Astrocyte (in vitro differentiated cells and primary cell): ENCODE measurements at places on chromosomes 16 and 17. TPM values are rescaled to one million over a fixed set of nuclear protein-coding genes. Genes with fewer than 3 reads are reported as not detected.

KRT28 gene
- total RNA-seq = not detected in 2 replicates

- no peak overlapping the region for H3K27ac ChIP-seq
- DNase-seq = no peak
- peaks cover 9% of the 10 kb centered on the region for H3K27me3 ChIP-seq
- H3K36me3 ChIP-seq = no peaks in the 10 kb centered on the region
Measured at GRCh38 chr16:50480206-50480605, 68.0 kb upstream of the NKD1 start.

GRCh38 chr17:14101976-14102375, 32.7 kb downstream of the COX10 start:
- H3K27me3 ChIP-seq = no peaks in the 10 kb centered on the region
- H3K27ac ChIP-seq = no peak overlapping the region
- no peak for DNase-seq
- no peaks in the 10 kb centered on the region for H3K4me1 ChIP-seq

GRCh38 chr17:55272711-55273578, 8.2 kb downstream of the HLF start:
- H3K27me3 ChIP-seq = peaks cover 2% of the 10 kb centered on the region
- no peak overlapping the region for H3K4me3 ChIP-seq
- H3K36me3 ChIP-seq = no peaks in the 10 kb centered on the region
- no peak overlapping the region for H3K27ac ChIP-seq
- peaks cover 5% of the 10 kb centered on the region for H3K4me1 ChIP-seq

LCAT gene
- 33.7 and 37.9 TPM in 2 replicates for total RNA-seq

GRCh38 chr17:74133740-74134139, 69.7 kb upstream of the RPL38 start:
- H3K4me3 ChIP-seq = no peak overlapping the region
- no peaks in the 10 kb centered on the region for H3K36me3 ChIP-seq
- H3K27ac ChIP-seq = no peak overlapping the region
- H3K4me1 ChIP-seq = no peaks in the 10 kb centered on the region
- DNase-seq = no peak

SLC5A10 gene
- 0.14 TPM in 1 of 2 replicates, not detected in the other for total RNA-seq

- no peak for DNase-seq
- no peaks in the 10 kb centered on the region for H3K36me3 ChIP-seq
- no peak overlapping the region for H3K4me3 ChIP-seq
Measured at GRCh38 chr16:29708917-29709600, 30.1 kb downstream of the QPRT start.

DNA sequence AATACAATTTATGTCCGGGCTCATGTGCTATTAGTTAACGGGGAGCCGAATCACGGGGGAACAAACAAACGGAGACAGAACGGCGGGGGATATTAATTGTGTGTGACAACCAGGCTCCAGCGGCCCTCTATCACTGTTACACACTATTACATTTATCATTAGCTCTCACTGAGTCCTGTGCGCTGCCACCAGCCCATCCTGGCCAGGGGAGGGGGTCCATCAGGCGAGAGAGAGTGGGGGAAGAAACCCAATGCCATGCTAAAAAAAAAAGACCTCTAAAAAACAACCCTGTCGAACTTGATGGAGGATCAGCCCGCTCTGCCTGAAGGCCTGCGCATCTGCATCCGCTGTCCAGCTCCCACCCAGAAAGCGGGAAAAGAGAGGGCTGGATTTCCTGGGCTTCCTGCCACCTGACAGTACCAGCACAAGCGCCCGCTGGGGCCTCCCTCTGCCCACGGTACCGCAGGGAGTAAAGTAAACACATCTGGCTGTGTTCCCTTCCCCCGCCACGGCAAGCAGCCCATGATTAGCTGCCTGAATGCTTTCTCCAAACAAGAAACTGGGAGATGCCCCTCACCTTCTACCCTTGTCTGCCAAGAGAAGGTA, 41.7 kb downstream of the PIPOX start:
- peaks cover 7% of the 10 kb centered on the region for H3K4me1 ChIP-seq
- no peak overlapping the region for H3K27ac ChIP-seq

MPV17L gene
- total RNA-seq = 0.65 and 0.73 TPM in 2 replicates

GRCh38 chr17:19421926-19422325, 10.9 kb downstream of the RNF112 start:
- peaks cover 10% of the 10 kb centered on the region for H3K4me1 ChIP-seq
- H3K27ac ChIP-seq = no peak overlapping the region
- no peaks in the 10 kb centered on the region for H3K36me3 ChIP-seq
- H3K4me3 ChIP-seq = no peak overlapping the region

DNA sequence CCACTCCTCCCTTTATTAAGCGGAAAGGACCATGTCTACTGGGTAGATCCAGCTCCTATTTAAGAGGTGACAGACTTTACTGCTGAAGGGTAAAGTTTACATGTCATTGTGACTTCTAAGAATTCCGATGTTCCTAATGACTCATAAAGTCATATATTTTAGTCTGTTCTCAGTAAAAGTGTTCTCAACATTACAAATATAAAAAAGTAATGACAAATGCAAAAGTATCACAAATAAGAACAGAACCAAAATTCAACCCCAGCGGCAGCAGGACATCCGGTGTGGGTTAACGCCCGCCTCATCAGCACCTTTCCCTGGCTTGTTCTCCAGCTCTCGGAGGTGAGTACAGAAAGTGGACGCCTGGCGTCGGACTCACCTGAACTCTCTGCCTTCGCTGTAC, 6.8 kb downstream of the AXIN1 start:
- peaks cover 9% of the 10 kb centered on the region for H3K4me1 ChIP-seq
- H3K27me3 ChIP-seq = no peaks in the 10 kb centered on the region
- no peak overlapping the region for H3K27ac ChIP-seq
- no peak for DNase-seq
- H3K4me3 ChIP-seq = no peak overlapping the region

- DNase-seq = no peak
- peaks cover 15% of the 10 kb centered on the region for H3K27me3 ChIP-seq
Measured at GRCh38 chr17:34624767-34625383, 45.5 kb downstream of the TMEM132E start.

GRCh38 chr16:22016927-22017326, 9.0 kb downstream of the MOSMO start:
- no peaks in the 10 kb centered on the region for H3K36me3 ChIP-seq
- DNase-seq = no peak
- H3K27ac ChIP-seq = no peak overlapping the region
- no peak overlapping the region for H3K4me3 ChIP-seq
- no peaks in the 10 kb centered on the region for H3K4me1 ChIP-seq
